ENCODE measurements at places on chromosomes 1 and 21. TPM values are rescaled to one million over a fixed set of nuclear protein-coding genes. Genes with fewer than 3 reads are reported as not detected.

TNFRSF4 gene
- 58.5 TPM for total RNA-seq

FAM110D gene
- total RNA-seq = 4.1 TPM

KLF17 gene
- not detected for total RNA-seq

PLA2G2C gene
- not detected for total RNA-seq

NRDC gene
- 68.0 TPM for total RNA-seq

NEGR1 gene
- 2.0 TPM for total RNA-seq

DNA sequence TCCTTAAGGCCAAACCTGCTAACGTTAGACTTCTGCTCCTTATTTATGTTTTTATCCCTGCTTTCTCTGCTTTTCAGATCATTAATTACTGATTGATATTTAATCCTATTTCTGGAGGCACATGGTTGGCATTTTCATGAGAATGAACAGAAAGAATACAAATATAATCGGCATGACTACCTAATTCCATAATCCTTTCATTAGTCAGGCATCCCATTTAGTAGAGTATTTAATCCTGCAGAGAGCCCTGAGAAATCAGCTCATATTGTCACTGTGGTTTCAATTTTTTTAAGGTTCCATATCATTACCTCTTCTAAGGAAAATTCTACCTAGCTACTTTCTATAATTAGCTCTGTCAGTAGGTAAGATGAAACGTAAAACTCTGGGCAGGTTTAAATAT, 238.8 kb downstream of the NCAM2 start:
- DNase-seq = no peak

DNA sequence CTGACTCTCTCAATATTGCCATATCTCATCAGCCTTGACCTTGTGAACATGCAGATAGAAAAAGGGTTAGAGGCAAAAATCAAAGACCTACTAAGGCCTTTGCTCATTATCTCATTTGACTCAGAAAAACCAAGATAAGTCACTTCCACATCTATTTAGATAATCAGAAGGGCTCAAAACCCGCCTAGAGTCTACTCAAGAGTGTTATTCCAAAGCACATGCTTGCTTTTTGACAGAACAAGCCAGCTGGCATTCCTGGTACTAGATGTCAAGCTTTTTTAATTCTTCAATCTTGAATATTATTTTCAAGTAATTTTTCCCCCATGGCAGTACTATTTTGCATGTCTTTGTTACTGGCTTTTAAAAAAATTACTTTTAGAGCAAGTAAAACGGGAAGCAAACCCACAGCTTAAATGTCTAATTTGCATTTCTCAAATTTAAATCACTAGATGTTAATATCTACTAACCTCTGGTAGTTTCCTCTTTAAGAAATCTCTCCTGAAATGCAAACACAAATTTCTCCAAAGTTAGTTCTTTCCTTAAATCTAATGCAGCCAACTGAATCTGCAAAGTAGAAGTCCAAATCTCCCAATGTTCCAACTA, 51.5 kb downstream of the APP start:
- DNase-seq = no peak

DNA sequence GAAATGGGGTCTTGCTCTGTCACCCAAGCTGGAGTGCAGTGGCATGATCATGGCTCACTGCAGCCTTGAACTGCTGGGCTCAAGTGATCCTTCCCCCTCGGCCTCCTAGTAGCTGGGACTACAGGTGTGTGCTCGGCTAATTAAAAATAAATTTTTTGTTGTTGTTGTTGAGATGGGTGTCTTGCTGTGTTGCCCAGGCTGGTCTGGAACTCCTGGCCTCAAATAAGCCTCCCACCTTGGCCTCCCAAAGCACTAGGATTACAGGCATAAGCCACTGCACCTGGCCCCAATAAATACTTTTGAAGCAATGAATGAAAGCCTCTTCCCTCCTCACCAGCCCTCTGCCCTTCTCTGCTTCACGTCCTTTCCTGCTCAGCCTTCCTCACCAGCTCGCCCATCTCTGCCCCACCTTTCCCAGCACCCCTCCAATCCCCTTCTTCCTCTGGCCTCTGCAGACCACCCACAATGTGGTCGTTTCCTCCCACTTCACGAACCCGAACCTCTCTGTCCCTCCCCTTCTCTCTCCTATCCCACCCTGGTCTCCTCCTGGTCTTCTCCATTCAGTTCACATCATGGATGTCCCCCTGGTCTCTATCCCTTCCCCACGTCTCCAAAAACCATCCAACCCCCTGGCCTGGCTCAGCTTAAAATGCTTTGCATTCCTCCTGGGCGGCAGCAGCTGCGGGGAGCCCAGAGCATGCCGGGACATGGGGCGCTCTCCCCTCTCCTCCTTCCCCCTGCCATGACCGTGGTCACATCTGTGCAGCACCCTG, 38.4 kb downstream of the RAP1GAP start:
- DNase-seq = no peak

- DNase-seq = no peak
Observed at GRCh38 chr1:3050603-3051002, 18.4 kb upstream of the PRDM16 start.

GRCh38 chr1:29966526-29967045, 730.3 kb downstream of the PTPRU start:
- DNase-seq = no peak

DNA sequence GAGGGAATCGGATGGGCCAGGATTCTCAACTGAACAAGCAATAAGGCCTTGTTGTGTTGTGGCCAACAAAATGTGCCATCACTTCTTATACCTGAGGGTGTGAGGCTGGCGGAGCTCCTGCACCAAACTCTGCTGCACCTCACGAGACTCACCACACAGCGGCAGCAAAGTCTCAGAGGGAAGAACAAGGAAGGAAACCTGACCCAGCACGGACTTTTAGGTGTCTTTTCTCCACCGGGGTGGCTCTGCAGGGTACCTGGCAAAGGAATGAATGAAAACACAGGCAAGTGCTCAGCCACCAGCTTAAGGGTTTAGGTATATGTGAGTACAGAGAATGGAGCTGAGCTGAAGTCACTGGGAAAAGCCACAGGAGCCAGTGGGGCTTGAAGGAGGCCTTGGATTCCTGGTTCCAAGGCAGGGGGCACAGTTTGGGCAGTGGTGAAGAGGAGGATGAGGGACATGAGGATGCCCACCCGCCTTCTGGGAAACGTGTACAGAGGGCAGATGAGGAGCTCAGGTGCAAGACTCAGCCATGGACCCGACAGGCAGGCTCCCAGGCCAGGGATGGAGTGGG, 31.1 kb upstream of the HSD3B1 start:
- no peak for DNase-seq

GRCh38 chr1:33501309-33501708, 28.9 kb downstream of the ZSCAN20 start:
- DNase-seq = no peak

- DNase-seq = no peak
Observed at GRCh38 chr1:75643460-75643859, 32.5 kb upstream of the SLC44A5 start.

DNA sequence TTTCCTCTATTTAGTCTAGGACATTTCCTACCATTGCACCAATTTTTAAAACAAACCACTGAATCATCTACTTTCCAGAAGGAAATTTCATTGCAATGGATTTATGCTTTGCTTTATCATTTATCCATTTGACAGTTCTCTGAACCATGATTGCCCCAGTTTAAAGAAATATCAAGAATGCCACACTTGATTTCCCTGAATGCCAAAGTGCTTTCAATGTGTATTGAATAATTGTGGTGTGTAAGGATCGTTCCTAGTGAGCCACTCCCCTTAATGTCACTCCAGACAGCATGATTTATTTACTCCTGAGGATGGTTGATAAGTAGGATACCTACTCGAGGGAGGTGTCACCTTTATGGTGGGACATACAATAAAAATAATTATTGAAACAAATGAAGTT, 169.6 kb downstream of the RYR2 start:
- no peak for DNase-seq

- no peak for DNase-seq
Observed at GRCh38 chr1:149849111-149849946, 50.0 kb upstream of the BOLA1 start.

DNA sequence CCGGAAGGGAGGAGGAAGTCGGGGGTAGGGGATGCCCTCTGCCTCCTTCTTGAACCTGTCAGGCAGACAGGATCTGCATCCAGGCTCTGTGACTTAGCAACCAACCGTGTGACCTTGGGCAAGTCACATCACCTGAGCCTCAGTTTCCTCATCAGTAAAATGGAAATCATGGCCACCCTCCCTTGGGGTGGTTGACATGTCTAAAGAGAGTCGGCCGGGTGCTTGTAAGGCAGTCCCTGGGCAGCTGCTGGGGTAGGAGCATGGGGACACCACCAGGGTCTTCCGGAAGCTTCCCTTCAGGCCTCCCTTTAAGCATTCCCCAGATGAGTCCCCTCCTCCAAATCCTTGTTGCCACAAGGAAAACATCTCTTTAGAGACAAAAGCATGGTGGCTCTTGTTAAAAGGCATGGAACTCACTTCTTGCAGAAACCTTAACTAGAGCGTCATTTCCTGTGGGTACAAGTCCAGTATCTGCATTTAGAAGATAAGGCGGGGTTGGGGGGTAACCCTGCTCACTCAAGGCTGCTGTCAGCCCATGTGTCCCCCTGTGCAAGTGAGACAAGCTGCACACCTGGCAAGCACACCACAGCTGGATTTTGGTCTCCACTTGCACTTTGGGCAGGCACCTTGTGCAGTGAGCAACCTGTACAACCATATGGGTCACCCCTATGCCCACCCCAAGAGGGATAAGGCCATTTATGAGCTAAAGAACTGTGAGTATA, 10.4 kb downstream of the CLCNKB start:
- DNase-seq = no peak

Measured in glomerular endothelial cell (primary cell).